ENCODE measurements at places on chromosomes 16 and 17.

DNA sequence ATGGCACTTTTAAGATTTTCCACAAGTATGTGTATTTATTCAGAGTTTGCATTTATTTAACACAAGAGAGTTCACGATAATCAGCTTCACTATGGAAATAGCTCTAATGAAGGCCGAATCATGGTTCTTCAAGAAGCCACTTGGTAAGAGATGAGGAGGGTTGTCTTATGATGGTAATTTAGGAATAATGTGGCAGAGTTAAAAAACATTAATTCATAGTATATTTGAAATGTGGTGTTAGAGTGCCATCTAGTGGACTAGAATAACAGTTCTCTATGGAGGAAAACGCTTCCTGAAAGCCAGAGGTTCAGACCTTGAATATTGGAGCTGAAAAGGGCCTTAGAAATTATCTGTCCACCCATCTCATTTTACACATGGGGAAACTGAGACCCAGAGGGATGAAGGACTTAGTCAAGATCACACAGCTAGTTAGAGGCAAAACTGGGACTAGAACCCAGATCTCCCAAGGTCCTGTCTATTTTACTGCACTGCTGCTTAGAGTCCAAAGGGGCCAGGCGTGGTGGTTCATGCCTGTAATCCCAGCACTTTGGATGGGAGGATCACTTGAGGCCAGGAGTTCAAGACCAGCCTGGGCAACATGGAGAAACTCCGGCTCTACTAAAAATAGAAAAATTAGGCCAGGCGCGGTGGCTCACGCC, 33.8 kb upstream of the KPNB1 start:
- peak; percentile 68 for DNase-seq

DNA sequence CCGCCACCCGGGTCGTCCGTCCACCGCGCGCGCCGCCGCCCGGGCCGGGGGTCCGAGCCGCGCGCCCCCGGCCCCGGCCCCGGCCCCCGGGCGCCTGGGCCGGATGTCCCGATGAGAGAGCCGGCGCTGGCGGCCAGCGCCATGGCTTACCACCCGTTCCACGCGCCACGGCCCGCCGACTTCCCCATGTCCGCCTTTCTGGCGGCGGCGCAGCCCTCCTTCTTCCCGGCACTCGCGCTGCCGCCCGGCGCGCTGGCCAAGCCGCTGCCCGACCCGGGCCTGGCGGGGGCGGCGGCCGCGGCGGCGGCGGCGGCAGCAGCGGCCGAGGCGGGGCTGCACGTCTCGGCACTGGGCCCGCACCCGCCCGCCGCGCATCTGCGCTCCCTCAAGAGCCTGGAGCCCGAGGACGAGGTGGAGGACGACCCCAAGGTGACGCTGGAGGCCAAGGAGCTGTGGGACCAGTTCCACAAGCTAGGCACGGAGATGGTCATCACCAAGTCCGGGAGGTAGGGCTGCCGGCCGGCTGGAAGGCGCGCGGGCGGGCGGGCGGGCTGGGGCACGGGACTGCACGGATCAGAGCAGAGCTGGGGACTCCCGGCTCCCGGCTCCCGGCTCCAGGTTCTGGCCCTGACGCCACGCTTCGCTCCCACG, 548 bp downstream of the TBX2 start:
- peak; percentile 33 for DNase-seq

- no peak for DNase-seq
These were observed 75.7 kb upstream of the FAM20A start for GRCh38 chr17:68676856-68677255.

GRCh38 chr16:51243936-51244436, 92.9 kb upstream of the SALL1 start:
- DNase-seq: no peak

DNA sequence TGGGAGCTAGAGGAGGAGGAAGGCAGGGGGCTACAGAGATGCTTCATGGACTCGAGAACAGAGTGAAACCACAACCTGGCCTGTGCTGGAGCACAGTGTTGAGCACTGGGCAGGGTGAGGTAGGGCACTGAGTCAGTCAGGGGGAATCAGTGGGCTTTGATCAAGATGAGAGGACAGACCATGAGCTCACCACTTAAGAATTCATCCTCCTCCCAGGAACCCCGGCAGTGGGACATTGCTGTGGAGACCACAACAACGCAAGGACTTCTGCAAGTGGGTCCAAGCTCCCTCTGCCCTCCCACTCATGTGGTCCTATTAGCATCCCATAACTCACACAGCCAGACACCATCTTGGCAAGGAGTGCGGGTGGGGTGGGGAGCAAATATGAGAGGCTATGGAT, 1.7 kb upstream of the CES5A start:
- no peak for DNase-seq

DNA sequence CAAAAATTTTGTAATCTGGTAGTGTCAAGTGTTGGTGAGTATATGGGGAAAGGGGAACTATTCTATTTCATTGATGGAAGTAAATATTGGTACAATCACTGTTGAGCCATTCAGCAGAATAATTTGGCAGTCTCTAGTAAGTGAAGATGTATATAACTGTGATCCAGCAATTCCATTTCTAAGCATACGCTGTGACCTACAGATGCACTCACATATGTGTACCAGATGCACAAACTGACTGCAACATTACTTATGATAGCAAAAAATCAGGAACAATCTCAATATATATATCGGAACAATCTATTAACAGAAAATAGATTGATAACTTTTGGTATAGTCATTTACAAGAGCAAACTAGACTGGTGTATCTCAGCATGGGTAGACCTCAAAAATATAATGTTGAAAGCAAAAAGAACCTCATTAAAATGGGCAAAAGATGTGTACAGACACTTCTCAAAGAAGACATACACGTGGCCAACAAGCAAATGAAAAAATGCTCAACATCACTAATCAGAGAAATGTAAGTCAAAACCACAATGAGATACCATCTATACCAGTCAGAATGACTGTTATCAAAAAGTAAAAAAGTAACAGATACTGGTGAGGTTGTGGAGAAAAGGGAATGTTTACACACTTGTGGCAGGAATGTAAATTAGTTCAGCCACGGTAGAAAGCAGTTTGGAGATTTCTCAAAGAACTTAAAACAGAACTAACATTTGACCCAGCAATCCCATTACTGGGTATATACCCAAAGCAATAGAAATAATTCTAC, 20.7 kb downstream of the ADAP2 start:
- no peak for DNase-seq

DNA sequence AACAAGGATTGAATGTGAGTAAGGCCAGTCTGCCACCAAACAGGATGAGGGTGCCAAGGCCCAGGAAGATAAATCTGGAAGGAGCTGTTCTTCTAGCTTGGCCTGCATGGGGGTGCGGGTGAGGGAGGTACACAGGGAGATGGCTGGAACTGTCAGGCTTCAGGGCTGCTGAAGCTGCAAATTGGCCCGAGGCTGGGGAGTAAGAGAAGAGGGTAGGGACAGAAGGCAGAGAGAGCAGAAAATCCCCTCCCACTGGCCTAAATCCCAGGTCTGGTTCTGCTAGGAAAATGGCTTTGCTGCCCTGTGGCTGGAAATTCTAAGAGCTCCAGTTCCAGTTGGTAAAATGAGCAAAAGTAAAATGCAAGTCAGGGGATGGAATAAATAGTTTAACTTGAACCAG, 87.9 kb downstream of the CCDC182 start:
- DNase-seq: no peak

DNA sequence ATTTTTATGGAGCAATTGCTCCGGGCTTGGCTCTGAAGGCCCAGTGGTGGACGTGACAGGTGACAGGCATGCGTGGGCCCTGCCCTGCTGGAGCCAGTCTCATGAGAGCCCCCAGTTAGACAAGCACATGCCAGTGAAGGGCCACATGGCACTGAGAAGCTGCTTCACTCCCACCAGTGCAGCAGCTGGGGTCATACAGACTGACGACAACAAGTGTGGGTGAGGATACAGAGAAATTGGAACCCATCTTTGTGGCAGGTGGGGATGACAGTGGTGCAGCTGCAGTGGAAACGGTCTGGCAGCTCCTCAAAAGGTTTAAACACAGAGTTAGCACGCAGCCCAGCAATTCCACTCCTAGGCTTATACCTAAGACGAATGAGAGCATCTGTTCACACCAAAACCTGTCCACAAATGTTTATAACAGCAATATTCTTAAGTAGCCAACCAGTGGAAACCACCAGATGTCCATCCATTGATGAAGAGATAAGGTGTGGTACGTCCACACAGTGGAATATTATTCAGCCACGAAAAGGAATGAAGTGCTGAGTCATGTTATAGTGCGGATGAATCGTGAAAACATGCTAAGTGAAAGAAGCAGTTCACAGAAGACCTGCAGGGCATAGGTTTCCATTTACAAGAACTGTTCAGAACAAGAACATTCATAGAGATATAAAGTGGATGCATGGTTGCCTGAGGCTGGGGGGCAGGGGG, 12.5 kb upstream of the CIBAR2 start:
- no peak for DNase-seq

DNA sequence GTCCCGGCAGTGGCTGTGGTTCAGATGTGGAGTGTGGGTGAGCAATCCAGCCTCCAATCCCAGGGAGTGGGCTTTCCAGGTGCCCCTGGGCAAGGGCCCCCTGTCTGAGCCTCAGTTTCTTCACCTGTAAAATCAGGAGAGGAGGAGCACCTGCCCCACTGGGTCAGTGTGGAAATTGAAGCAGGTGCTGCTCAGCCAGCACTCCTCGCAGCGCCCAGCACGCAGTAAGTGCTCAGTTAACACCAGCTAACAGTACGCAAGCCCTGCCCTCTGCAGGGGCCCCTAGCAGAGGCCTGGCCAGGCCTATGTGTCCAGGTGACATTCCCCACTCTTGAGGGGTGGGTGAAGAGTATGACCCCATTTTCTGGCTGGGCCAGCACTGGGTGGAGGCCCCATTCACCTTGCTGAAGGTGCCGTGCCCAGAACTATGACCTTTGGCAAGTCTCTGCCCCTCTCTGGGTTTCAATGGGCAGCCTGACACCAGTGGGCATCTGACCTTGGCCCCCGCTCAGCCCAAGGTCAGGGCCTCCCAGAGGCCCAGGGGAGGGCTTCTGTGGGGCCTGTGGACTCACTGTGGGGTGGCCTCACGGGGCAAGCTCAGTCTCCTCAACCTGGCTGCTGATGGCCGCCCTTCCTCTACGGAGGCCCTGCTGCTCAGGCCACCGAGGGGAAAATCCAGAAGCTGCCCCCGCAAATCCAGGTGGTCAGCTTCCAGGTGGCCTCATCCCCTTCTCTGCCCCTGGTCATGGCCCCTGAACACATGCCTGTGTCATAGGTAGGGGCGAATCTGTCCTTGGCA, 2.5 kb downstream of the MTSS2 start:
- DNase-seq: no peak

DNA sequence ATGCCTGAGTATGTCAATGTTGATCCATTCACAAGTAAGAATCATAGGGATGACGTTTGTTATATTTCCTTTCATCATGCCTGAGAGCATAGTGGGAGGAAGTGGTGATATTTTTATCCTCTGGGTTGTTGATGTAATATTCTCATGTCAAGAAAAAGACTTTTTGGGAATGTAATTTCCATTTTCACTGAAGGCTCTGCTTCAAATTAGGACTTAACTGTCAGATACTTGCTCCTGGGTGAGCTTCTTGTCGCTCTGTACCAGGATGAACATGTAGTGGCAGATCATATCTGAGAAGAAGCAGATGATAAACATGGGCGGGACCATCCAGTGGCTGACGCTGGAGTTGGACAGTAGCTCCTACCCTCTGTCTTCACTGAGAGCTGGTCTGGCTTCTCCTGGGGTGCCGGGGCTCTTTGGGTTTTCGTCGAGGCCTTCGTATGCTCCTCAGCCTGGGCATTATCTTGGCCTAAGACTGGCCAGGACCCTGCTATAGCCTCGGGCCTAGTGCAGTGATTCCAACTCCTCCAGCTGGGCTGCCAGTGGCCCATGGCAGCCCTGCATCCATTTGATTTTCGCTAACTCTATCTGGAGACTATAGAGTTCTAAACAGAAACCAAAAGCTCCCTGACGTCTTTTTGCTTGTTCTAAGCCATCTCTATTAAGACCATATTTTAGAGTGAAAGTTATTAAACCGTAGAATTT, 19.7 kb downstream of the CYB5B start:
- DNase-seq: peak; percentile 39

DNA sequence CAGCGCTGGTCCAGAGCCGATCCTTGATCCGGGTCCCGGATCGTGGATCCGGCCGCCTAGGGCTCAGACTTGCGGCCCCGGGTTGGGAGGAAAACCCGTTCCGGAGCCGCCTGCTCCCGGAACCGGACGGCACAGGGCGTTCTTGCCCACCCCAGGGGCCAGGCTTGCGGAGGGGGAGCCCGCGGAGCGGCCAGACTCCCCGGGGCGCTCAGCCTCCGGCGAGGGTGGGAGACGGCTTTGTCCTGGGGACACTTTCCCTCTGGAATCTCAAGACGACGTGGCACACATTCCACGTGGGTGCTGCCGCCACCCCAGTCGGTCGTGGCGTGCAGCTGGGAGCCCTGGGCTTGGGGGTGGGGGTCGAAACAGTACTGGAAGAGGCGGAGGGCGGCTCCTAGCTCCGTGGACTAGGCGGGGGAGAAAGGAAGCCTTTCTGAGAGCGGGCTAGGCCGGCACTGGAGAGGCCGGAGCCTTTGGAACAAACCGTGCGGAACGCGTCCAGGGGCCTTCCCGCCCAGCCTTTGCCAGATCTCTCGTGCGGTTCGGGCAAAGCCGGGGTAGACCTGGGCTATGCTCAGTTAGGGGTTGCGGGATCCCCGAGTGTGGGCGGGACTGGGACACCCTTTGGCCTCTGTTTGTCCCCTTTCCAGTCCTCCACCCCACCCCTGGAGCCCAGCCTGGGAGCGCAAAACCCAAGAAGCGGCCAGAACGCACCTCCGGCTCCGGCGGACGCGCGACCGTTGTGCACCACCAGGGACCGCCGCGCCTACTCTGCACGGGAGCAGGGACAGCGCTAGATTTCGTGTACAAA, 26.5 kb downstream of the SREBF1 start:
- DNase-seq: no peak

DNA sequence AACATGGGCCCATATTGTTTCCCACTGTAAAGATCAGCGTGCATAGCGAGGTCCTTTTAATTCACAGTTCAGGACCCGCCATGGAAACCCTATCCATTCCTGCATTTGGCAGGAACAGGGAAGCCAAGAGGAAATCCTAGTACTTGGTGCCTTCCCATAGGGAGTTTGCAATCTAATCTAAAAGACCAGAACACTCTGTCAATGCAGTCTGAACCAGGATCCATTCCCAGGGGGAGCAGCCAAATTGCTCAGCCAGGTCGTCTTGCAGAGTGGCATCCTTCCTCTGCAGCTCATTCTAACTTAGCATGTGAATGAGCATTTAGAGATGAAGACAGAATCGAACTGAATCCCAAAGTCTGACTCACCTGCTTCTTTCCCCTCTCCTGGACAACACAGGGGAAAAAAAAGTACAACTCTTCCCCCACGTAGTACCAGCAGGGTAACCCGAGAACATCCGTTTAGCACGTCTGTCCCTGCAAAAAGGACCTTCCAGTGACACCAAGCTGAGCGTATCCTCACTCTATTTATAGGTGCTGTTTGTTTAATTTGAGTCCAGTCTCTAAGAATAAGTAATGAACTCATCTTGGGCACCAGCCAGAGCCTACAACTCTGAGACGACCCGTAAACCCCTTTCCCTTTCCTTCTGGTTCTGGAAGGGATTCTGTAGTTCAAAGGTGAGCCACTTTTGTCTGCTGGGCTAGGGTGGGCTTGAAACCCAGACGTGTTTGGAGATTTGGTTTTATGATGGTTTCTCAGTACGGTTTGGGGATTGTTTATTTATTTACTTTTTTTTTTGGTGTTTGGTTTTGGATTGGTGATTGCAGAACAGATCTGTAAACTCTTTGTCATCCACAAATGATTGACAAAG, 74.5 kb downstream of the ERCC4 start:
- DNase-seq: no peak

GRCh38 chr17:49600949-49601348, 25.3 kb downstream of the NXPH3 start:
- no peak for DNase-seq

GRCh38 chr17:29155227-29155965, 24.8 kb downstream of the MYO18A start:
- peak; percentile 73 for DNase-seq
